Mesenteric fat pad (tissue), 1 donor: ENCODE measurements at places on chromosomes 3 and 15. TPM values are rescaled to one million over a fixed set of nuclear protein-coding genes. Genes with fewer than 3 reads are reported as not detected.

DNA sequence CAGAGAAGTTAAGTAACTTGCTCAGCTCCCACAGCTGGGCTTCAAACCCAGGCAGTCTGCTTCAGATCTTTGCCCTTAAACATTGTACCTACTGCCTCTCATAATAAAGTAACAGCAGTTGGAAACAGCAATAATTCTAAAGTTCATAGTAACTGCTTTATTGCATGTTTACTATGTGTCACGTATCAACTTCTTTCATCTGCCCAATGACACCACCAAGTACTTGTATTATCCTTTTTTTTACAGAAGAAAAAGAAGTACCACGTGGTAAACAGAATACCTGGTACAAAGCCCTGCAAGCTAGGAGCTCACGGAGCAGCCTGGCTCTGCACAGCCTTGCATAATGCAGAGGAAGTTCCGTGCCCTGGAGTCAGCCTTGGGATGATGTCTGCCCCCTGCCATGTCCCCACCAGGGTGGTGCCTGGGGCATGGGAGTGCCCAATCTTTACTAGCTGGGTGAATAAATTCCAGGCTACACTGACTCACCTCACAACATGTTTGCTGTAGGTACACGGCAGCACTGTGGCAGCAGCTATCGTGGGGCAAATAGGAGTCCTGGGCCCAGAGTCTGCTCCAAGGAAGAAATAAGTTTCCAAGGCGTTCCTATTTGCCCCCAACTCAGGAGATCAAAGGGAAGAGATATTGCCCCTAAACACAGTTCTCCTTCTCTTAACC lies 77.2 kb downstream of the LDHAL6B start:
- DNase-seq: no peak

DNA sequence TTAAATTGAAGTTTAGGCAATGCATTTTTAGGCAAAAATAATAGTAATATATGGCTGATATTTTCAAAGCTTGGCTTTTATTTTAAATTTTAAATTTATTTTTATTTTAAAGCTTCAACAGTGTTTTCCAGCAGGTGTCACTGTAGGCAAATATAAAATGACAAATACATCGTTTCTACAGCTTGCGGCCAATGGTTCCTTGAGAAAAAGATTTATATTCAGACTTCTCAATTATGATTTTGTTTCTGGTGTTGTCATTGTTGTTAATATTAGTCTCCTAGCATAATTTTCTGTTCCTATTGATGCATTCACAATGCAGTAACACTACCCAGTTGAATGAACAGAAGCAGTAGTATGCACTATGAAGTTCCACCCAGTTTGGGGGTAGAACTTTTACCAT lies 220.7 kb upstream of the DNAJC19 start:
- no peak for DNase-seq

- DNase-seq: no peak
Observed at GRCh38 chr3:17412950-17413530, 329.4 kb downstream of the TBC1D5 start.

DNA sequence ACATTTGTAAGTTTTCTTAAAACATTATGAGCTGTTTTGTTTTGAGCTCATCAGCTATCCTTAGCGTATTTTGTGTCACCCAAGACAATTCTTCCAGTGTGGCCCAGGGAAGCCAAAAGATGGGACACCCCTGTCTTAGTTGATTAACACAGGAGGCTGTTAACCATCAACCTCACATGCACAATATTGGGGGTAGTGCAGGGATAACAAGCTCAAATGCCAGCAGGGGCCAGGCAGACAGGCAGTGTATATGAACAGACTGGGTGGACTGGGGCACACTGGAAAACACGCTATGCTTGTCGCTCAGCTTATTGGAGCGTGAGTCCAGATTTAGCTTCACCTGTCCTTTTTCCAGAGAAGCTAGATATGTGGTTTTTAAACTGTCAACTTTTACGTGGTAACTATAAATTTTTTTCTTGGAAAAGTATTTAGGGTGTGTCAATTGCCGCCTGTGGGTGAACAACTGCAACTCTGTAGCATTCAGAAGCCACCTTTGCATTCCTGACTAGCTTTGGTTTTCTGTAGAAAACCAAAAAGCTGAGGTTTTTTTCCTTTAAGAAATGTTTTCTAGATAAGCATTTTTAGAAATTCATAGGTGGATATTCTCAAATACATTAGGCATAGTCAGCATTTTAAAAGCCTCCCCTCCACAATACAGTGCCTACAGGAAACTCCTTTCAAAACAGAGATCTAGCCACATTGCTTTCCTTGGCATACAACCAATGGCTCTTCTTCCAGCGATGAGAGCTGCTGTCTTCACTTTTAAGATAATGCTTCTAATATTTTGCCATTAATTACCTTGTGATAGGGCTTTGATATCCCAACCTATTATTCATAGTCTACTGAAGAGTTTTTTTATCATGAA lies 14.6 kb downstream of the PSMD6 start:
- DNase-seq: no peak

DNA sequence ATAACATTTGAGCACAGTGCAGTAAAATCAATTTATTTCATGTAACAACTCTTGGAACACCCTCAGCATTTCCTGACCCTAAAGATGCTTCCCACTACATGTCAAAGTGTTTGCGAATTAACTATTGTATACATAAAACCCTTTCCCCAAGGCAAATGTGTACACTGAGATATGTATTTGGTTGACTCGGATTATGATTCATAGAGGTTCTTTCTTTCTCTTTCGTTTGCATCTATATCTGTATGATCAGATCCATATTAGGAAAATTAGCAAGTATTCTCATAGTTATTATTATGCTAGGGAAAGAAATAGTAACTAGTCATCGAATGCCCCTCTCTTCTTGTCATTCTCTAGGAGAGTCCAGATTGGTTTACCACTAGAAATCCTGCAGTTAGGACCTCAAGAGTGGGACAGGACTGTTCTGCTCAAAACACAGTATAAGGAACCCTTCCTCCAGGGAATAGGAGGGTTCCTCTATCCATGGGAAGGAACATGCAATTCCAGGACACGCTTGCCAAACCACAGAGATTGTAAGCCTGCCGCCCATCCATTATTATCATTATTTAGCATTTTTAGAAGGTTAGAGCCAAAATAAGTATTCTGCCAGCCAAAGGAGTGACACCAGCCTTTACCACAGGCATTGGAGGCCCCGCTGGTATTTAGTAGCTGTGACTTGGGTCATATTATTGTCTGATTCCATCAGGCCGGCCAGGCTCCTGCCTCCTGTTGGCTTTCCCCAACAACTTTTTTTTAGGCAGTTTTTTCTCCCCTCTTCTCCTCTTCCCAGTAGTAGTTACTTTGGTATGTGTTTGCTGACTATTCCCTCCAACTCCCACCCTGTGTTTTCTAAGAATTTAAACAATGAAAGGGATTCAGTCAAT lies 100.7 kb downstream of the GALK2 start:
- no peak for DNase-seq

DNA sequence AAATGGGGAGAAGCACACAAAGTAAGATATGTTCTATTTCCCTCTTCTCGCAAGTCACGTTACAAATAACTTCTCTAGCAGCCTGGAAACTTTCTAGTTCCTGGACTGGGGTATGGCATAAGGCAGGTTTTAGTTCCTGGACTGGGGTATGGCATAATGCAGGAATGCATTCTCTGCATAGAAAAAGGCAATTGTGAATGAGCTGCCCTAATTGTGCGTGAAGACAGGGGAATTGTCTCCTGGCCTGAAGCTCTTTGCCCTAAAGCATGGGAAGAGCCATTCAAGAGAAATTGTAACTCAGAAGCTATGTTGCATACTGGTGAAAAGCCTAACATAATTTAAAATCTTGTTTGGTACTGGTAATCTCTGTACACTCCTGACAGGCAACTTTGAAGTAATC lies 54.3 kb upstream of the CBLB start:
- no peak for DNase-seq

DNA sequence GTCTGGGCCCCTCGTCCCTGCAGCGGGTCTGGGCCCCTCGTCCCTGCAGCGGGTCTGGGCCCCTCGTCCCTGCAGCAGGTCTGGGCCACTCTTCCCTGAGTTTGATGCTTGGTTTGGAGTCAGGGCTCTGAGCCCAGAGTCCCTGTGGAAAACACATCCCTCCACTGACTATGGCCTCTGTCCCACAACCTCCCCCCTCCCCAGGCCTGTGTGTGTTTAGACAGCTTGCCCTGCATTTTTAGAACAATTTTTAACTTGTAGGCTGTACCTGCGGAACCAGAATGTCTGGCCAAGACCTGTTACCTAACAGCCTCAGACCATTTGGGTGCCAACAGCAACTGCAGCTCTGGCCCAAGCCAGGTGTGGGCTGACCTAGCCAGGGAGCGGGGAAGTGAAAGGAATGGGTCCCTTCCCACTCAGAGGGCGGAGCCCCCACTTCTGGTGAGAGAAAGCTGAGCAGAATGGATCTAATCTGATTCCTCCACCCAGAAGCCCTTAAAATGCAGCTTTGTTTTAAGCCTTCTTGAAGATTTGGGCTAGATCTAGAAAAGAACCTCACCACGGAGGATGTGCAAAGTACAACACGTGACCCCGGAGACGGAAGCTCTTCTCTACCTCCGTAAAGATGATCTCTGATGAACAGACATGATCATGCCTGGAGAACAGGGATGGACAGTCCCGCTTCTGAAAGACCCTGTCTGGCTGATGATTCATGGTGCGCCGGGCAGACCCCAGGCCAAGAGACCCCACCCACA lies 60.5 kb upstream of the TFRC start:
- DNase-seq: no peak

DNA sequence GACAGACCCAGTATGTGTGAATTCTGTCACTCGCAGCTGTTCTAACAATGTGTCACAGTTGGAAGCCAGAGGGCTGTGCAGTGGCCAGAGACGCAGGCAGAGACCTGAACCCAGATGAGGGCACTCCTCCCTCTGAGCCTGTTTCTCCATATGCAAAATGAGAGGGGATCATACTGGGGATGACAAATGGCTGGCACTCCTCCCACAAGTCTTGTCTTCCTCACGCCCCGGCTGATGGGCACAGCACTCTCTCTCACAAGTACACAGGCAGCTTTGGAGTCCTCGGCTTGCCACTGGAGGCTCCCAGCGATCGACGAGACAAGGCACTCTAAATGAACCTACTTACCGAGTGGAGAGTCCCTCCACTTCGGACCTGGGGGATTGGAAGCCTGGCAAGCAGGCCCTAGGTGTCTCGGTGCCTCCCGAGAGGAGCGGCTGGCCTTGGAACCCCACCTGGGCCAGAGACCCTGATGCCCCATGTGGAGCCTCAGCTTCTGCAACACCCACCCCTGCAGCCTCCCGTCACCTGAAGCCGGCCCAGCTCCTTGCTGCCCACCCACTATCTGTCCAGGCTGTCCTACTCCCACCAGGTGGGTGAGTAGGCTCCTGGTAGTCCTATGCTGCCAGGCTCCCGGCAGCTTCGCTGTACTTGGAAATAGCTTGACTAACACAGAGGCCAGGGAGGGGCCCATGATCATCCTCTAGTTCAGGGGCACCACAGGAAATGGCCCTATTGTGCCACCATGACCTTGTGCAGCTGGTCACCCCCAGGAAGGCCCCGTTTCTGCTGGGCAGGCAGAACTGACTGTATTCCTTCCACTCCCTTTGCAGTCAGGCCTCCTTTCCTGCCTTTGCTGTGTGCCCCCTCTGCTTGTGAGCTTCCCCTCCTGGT lies 65.0 kb upstream of the IQSEC1 start:
- DNase-seq: peak; percentile 76

The ZNF620 gene
- total RNA-seq: 2.7 TPM

The FHIT gene
- total RNA-seq: 8.5 TPM

The TUSC7 gene
- total RNA-seq: not detected
